Activated T-cell treated with anti-CD3 and anti-CD28 coated beads, Interleukin-2, amount 50 U/mL, for 1 hour (primary cell): ENCODE measurements at places on chromosomes 3 and 15.

- DNase-seq: no peak
These were observed 19.9 kb upstream of the RPL29 start for GRCh38 chr3:52015438-52016228.

- no peak for DNase-seq
These were observed 79.0 kb downstream of the IGF1R start for GRCh38 chr15:98727115-98728040.

DNA sequence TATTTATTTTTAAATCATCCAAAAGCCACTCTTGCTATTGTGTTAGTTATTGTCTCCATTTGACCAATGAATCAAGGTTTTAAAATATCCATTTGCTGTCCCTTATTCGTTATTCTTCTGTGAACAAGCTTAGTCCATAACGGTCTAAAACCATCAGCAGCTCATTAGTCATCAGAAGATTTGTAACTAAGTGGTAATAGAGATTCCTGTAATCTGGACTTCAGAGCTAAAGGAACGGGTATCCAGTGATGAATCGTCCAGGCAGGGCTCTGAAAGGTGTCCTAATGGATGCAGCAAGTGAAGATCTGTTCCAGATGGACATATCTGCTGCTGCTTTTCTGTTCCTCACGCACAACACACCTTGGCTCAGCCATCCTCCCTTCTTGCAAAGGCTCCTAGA lies 362.7 kb upstream of the CFAP20DC start:
- DNase-seq: no peak

GRCh38 chr3:150414959-150415358 lies 6.9 kb downstream of the TSC22D2 start:
- DNase-seq: no peak

DNA sequence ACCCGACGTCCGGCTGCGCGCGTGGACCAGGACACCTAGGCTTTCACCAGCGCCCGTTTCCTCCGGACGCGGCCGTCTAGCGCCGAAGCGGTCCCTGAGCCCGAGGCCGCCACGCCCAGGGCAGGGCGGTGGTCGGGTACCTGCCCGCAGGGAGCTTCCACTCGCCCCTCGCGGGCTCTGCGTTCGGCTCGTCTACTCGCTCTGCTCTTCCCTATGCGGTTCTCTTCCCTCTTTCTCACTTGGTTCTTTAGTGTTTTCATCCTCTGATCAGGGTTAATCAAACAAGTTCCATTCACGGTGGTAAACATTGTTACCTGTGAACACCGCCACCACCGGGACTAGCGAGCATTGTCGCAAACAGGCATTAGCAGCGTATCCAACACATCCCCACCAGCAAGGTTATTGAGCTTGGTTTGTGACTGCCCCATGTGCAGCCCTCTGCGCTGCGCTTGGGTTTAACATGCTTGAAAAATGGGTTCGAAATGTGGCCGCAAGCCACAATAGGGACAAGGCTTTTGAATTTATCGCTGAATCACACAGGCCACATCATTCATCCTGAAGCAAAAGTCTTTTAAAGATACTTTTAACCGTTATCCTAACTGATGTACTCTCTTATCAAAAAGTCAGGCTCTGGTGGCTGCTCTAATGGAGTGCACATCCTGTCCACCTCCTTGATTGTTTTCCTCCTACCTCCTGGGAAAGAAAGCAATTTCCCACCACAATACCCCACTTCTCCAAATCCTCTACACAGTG lies 843 bp upstream of the CD47 start:
- DNase-seq: peak; percentile 65

DNA sequence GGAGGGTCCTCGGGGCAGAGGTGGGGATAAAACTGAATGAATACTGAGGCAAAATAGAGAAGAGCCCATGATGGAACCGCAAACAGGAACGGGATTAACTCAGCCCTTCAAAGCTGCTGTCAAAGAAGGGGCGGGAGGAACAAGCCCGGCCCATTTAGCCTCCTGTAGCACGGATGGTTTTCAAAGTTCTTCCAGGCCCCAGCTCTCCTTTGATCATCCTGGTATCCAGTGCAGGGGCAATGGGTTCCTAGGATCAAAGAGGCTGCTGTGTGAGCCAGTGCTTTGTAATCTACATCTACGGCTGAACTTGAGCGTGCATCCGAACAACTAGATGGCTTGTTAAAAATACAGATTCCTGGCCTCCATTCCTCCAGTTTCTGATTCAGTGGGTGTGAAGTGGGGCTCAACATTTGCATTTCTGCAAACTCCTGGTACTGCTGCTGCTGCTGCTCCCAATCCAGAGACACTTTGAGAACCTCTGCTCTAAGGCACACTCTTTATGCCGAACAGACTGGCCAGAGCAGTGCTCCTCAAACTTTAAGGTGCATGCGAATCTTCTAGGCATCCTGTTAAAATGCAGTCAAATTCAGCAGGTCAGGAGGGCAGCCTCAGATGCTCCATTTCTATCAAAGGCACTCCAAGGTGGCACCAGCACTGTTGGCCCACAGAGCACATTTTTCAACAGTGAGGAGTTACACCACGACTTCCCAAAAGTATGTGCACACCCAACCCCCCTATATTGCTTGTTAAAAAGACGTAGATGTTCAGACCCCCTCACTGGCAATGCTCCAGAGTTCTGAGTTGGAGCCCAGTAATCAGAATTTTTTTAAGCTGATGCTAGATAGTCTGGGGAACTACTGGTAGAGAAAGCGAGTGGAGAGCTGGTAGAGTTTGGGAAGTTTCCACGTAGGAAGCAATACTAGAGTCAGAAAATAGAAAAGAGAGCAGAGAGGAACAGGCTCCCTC lies 5.6 kb downstream of the GALNT15 start:
- no peak for DNase-seq

DNA sequence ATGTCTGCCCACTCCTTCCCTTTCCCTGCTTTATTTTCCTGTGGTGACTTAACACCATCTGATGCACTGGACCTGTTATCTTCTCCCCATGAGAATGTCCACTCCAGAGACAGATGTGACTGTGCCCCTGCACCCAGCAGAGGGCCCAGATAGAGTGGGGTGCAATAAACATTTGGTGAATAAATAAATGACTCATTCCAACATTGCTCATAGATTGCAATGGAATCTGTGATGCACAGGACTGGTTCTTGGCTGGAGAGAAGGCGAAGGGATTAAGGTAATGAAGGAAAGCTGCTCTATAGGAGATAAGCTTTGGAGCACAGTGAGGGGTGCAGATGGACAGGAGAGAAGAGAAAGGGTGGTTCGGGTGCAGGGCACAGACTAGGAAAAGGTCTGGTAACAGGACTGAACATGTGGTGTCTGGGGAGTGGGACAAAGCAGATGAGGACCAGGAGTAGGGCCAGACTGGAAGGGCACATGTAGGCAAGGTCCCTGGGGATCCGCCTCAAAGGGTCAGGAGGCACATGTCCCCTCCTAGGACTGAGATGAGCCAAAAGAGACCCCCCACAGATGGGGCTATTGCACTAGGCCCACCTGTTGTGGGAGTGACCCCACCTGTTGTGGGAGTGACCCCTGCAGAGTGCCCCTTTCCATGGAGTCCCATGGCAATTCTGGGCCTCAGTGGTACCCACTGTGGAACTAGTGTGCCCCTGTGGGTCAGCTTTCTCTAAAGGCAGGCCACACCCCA lies 17.5 kb upstream of the POC1A start:
- no peak for DNase-seq

- no peak for DNase-seq
These were observed 107.1 kb upstream of the C15orf61 start for GRCh38 chr15:67413770-67414390.

DNA sequence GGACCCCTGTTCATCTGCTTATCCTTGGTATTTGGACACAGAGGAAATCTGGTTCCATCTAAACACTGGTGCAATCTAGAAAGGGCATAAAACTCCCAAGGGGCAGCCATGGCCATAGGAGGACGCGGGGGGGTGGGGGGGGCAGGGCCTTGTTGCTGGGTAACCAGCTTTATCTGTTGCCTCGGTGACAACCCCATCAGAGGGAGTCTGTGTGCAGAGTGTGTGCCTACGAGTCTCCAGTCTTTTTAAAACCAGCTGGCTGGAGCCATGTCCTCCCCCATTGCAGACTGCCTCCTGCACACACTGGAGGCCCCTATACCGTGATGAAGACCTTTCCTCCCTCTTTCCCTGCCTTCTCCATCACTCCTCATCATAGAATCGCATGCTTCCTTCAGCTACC lies 26.4 kb upstream of the CORO2B start:
- DNase-seq: no peak

DNA sequence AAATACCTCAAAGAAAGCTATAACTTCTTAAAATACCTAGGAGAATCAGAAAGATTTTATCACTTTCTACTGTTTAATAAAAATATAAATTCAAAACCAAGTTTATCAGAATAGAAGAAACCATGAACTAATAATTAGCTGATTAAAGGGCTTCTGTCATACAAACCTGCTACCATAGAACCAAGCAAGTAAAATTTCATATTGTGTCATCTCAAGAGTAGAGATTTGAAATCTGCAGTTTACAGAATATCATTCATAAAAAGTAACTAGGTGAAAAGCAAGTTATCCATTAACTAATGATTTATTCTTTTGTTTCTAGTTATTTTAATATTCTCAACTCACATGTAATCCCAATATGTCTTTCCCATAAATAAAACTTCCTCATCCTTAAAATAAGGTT lies 36.8 kb upstream of the XXYLT1 start:
- DNase-seq: no peak

- DNase-seq: no peak
These were observed 72.2 kb downstream of the KLHL25 start for GRCh38 chr15:85722374-85723152.

DNA sequence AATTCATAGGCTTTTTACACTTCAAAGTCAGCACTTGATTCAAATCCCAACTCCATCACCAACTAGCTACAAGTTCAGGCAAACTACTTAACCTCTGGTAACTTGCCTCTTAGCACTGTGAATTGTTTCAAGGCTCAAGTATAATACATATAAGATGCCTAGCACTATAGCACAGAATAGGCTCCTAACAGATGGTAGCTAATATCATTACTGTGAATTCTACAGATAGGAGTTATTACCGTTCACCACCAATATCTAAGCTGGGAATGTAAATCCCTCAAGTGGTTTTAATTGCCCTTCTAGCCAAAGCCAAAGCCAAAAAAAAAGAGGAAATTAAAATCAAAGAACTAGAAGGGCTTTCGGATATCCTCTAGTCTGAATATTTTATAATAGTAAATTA lies 15.4 kb downstream of the DLG1 start:
- DNase-seq: no peak

- DNase-seq: no peak
These were observed 242.9 kb downstream of the FHIT start for GRCh38 chr3:61008153-61008997.

- DNase-seq: no peak
These were observed 654 bp downstream of the SUSD5 start for GRCh38 chr3:33217866-33218445.

DNA sequence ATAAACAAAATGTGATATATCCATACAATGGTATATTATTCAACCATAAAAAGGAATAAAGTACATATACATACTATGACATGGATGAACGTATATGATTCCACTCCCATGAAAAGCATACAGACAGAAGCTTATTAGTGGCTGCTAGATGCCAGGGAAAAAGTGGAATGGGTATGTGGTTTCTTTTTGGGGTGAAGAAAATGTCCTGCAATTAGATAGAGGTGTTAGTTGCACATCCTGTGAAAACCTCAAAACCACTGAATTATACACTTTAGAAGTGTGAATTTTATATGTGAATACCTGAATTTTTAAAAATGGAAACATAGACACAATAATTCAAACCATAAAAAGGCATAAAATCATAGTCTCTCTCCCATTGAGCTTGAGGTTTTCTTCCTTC lies 11.2 kb downstream of the DENND6A start:
- DNase-seq: no peak

- DNase-seq: no peak
These were observed 68.0 kb upstream of the XCR1 start for GRCh38 chr3:46095307-46095706.

- DNase-seq: no peak
These were observed 145.8 kb upstream of the THRB start for GRCh38 chr3:24640330-24640877.
